Right atrium auricular region (tissue), 2 donors: ENCODE measurements at places on chromosomes 1 and 21.
A peak's percentile ranks its signal among the peaks of the same experiment; 100 is the strongest.

DNA sequence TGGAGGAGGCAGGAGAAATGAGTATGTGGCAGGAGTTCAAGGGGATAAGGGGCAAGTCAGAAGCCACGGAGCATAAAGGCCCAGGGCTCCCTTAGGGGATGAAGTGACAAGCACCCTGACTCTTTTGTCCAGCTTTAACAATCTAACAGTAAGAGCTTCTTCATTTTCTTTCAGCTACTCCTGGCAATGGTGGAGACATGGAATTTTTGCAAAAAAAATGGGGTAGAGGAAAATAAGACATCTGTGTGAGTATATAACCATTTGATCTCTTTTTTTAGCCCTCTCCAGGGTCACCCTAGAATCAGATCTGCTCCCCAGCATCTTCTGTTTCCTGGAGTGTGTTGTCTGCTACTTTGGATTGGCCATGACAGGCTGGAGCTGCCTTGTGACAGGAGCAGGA, 47.1 kb downstream of the ZNF697 start:
- no peak overlapping the region for H3K4me3 ChIP-seq
- no peaks in the 10 kb centered on the region for H3K4me1 ChIP-seq
- H3K27ac ChIP-seq: no peak overlapping the region

DNA sequence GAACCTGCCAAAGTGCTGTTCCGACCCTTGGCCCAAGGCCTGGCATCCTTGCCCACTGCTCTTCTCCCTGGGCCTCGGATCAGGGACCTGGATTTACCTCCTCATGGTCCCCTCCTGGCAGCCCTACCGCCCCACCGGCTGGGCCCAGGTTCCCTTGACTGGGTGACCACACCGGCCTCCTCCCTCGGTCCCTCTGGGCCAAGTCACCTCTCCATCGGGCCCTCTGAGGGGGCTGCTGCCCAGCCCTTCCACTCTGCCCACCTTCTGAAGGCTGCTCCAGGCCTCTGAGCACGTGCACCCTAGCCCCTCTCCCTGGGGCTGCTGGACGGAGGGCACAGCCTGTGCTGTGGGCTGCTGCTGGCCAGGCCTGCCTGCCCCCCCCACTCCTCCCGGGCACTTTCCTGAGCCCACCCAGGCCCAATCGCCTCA, 9.3 kb upstream of the MMEL1 start:
- peak overlapping the region; percentile 87 for H3K27ac ChIP-seq
- no peaks in the 10 kb centered on the region for H3K36me3 ChIP-seq

DNA sequence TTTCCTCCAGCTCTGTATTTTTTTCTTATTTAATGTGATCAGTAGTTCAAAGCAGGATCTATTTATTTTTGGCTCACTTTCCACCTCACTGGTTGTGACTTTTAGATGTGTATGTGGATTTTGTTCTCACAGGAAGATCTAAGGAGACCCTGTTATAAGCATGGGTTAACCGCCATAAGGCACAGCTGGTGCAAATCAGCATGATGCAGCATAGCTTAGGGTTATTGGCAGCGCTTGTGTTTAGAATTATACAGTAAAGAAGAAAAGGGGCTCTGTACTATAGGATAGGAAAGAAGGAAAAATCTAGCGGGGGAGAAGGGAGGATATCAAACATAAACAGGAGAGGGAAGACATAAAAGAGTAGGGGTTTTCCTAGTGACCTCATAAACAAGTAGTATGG, 26.9 kb upstream of the RGL1 start:
- no peak for DNase-seq
- no peak overlapping the region for H3K4me3 ChIP-seq
- H3K4me1 ChIP-seq: peaks cover 9% of the 10 kb centered on the region
- H3K36me3 ChIP-seq: no peaks in the 10 kb centered on the region
- H3K27me3 ChIP-seq: no peaks in the 10 kb centered on the region

DNA sequence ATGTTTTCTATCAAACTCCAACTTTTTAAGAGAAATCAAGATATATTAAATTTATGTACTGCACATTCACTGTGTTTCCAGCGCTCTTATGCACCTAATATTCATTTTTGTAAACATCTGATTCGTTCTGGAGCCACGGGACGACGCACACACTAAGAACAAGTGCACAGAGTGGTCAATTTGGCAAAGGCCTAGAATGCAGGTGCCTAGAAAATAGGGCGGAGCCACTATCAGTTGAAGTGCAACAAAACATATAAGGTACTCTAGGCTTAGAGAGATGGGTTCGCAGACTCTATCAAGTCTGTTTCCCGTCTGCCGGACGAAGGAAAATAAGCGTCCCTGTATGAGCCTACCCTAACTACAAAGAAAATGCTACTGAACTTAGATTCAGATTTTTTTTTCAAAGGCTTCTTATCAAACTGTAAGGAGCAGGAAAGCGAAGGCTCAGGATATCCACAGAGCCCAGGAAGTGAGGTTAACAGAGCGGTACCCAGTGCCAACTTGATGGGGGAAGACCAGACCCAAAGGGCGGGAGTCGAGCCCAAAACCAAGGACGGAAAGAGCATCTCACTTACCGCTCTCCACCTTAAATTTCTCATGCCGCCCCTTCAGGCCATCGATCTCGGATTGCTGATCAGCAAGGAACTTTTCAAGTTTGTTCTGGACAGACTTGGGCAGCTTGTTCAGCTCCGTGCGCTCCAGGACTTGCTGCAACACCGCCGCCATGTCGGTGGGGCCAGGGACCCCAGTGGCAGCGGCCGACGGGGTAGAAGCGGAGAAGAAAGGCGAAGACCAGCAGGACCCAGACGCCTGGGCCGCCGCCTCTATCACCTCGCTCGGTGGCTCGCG, 526 bp downstream of the TPR start:
- H3K4me3 ChIP-seq: peak overlapping the region; percentile 78
- H3K4me1 ChIP-seq: peaks cover 39% of the 10 kb centered on the region
- DNase-seq: no peak
- no peaks in the 10 kb centered on the region for H3K27me3 ChIP-seq
- peaks cover 26% of the 10 kb centered on the region for H3K36me3 ChIP-seq
